ENCODE measurements at places on chromosomes 6 and 20.

DNA sequence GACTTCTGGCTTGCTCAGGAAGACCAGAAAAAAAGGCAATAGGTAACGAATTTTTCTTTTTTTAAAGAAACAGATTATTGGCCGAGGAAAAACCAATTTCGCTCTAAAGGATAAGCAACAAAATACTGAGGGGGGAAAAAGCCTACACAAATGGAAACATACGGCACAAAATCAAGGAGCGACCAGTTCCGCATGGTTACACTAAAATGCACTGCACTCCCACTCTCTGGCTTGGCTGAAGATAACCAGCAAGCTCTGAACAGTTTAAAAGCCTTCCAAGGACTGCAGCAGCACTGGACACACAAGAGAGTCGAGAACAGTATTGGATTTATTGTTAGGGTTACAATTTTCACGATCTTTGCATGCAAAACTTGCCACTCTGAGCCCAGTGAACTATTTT, 881 bp upstream of the MAP7 start:
- no peak for DNase-seq

- no peak for DNase-seq
Observed at GRCh38 chr6:165049362-165049761, 260.0 kb downstream of the C6orf118 start.

- no peak for DNase-seq
Observed at GRCh38 chr6:111250791-111251354, 163.6 kb downstream of the SLC16A10 start.

DNA sequence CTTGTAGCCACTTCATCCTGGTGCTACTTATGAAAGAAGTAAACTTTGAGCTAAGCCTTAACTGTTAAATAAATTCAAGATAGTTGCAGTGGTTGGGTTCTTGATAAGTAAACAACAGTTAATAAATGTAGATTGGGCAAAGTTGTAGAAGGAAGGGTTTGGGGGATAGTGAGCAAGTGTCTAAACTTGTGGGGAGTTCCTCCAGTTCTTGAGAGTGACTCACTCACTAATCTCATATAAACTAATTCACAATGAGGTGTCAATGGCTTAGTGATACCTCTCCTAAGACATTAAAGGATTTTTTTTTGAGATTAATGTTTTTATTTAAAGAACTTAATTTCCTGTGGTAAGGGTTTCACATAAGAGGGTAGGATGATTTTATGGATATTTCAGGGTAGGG, 507.4 kb downstream of the BMP2 start:
- no peak for DNase-seq

DNA sequence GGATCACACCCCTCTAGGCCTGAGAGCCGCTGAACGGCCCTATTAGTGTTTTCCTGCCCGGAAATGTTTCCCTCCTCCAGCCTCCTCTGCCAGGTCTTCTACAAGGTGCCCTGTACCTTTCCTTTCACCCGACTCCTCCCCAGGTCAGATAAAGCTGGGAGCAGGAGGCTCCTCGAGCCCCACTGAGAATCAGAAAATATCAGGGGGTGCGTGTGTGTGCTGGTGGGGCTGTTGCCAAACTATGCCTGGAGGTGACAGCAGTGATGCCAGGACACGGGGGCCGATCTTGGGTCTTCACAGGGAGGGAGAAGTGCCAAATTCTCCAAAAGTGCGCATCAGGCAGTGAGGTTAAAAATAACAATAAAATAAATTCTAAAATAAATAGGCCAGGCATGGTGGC, 222.8 kb upstream of the RREB1 start:
- no peak for DNase-seq

GRCh38 chr6:116036075-116036773, 24.5 kb downstream of the FRK start:
- DNase-seq = no peak

- no peak for DNase-seq
Observed at GRCh38 chr6:72530152-72530551, 91.7 kb upstream of the KCNQ5 start.

DNA sequence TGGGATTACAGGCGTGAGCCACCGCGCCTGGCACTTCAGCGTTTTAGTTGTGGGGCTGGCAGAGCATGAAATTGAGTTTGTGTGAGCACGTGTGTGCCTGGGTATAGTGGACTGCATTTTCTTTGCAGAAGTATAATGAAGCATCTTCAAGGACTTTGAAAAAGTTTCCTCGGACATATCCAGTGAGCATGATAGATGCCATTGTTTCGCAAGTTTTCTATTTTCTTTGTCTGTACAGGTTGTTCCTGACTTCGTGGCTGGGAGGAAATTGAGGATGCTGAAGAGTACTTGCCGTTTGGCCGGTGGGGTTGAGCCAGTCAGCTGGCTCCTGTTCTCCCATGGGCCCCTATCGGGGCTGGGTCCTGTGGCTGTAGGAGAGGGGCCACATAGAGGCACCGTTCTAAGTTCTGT, 55.9 kb downstream of the RREB1 start:
- no peak for DNase-seq

GRCh38 chr20:49320460-49320859, 42.6 kb upstream of the ZNFX1 start:
- DNase-seq = no peak

DNA sequence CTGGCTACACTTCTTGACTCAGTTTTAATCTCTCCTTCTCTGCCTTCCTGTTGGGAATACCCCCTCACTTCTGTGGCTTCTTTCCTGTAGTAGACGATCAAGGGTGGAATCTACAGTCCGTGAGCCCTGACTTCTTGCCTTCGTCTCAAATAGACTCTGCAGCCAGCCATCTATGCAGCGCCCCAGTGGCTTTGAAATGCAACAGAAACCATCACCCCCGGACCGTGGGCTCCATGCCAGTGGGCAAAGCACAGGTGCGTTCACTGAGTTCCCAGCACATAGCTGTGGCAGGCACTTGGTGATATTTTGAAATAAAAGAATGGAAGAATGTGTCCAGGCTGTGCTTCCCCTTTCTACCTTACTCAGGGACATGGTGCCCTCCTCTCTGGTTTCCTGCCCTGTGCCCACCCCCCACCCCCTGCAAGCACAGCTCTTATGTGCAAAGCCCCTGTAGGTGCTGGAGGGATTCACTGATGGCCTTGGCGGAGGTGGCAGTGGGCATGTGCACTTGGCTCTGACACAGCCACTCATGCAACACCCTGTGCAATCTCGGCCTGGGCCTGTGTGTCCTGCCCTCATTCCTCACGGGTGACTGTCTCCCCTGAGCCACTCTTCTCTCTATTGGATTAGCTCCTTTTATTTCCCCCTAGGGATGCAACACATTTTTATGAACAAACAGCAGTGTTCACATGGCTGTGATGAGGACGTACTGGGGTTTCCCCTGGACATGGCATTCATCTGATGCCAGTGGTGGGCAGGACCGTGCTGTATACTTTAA, 5.5 kb upstream of the CDSN start:
- no peak for DNase-seq

- DNase-seq = no peak
Observed at GRCh38 chr20:35886537-35886936, 67.8 kb downstream of the SCAND1 start.

- DNase-seq = no peak
Observed at GRCh38 chr6:71406865-71407860, 118.6 kb downstream of the OGFRL1 start.

DNA sequence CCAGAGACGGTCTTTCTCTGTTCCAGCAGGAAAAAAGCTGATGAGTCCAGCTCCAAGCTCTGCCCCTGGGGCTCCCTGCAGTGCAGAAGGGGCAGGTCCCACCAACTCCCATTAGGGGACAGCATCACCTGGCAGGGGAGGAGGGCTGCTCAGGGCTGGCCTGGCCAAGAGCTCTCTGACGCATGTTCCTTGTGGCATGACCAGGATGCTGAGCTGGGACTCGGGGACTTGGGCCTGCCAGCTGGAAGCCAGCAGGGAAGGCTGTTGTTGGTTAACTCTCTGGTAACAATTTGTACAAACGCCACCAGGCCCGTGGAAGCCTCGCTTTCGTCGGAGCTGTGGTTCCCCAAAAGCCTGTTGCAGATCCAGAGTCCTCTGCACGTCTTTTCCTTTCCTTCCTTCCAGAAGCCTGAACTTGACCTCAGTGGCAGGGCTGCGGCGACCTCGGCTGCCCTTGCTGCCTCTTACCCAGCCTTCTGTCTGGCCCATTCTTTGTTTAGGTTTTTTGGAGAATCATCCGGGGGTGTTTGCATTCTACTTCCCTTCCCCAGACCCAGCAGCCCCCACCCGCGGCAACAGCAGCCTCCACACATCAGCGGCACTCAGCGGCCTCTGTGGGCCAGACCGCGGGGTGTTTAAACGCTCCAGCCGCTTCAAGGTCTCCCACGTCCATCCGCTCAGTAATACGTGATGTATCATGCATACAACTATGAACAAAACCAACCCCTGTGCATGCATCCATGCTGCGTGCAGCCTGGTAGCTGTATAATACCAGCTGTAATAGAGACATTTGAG, 63.3 kb downstream of the GNAS-AS1 start:
- DNase-seq = no peak

GRCh38 chr6:106736502-106736901, 107.1 kb downstream of the QRSL1 start:
- DNase-seq = no peak

- no peak for DNase-seq
Observed at GRCh38 chr6:38477680-38478260, 162.0 kb downstream of the BTBD9 start.

DNA sequence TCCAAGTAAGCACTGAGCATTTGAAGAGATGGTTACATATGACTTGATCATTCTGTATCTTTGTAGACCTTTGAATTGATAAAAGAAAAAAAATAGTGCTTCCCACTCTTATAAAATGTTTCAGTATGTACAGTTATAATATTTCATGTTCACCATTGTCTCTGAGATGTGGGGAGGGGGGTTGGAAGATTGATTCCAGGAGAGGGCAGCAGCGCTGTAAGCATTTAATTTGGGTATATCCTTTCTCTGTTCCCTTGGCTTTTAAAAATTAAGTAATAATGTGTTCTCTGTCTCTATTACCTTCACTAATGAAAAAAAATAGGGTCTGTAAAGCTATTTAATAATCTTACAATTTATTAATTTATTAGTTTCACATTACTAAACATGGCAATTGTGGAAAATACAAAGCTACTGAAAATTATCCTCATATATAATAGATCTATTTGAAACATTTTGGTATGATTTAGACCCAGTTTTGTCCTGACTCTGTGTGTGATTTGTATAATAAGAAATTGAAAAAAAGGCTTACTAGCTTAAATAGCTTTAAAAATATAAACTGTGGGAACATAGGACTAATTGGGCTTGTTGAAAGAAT, 341.2 kb downstream of the CDKAL1 start:
- DNase-seq = no peak

DNA sequence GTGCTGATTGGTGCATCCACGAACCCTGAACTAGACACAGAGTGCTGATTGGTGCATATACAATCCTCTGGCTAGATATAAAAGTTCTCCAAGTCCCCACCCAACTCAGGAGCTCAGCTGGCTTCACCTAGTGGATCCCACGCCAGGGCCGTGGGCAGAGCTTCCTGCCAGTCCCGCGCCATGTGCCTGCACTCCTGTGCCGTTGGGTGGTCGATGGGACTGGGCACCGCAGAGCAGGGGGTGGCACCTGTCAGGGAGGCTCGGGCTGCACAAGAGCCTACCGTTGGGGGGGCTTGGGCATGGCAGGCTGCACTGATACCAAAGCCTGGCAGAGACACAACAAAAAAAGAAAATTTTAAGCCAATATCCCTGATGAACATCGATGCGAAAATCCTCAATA, 185.4 kb upstream of the ASCC3 start:
- no peak for DNase-seq

GRCh38 chr20:19161336-19161735, 51.1 kb upstream of the SLC24A3 start:
- DNase-seq = no peak

- DNase-seq = no peak
Observed at GRCh38 chr6:139973669-139974344, 599.4 kb upstream of the CITED2 start.

GRCh38 chr20:40359131-40359912, 329.7 kb downstream of the MAFB start:
- DNase-seq = no peak

DNA sequence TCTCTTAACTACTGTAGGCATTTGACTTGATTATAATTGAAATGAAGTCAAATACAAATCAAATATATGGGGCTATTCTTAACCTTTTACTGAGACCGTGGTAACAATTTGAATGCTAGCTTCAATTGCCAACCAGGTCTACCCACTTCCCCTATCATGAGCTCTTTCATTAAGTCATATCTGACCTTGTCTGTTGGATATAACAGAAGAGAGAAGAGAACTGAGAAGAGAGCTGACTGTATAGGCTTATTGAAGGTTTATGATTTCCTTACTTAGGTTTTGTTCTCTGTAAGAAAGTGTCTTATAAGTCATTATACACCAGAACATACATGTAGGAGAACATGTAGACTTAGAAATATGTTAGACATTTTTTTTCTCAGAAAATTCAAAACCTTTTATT, 549.4 kb downstream of the COL12A1 start:
- DNase-seq = no peak

DNA sequence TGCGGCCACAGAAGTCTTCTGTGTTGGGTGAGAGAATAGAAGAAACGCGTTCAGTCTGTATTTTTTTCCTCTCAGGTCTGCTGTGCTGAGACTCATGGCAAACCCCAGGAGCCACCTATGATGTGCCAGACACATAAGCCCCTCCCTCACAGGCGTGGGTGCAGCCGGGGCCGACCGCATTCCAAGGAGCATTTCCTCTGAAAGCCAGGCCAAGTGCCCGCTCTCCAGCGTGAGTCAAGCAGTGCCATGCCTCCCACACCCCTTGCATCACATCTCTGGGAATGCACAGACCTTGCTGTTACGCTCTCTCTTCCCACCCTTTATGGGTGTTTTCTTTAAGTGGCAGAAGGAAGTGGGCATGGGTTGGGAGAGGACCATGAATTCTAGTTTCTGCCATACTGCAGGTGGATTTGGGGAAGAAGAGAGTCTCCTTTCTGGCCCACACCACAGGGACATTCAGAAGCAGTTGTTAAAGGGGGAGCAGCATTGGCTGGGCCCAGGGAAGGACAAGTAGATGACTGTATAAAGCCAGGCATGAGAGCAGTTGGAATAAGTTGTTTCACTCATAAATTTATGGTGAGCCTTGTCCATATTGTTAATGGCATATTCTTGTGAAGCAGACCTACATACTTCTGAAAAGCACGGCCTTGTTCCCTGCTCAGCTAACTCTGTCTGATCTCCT, 37.1 kb upstream of the TFAP2A start:
- DNase-seq = no peak

- DNase-seq = no peak
Observed at GRCh38 chr20:16517946-16518783, 55.1 kb downstream of the KIF16B start.

DNA sequence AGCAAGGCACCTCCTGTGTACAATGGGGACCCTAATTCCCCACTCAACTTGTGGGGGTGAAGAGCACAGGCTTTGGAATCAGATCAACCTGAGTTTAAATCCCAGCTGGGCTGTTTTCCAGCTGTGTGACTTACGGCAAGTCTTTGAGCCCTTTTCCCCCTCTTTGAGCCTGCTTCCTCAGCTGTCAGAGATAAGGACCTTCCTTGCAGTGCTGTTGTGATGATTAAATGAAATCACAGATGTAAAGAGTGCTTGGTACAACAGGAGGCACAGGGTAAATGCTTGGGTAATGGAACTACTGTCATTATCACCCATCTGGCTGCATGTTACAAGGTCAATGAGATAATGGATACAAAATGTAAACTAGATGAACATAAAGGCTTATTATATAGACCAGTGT, 3.2 kb downstream of the SNX21 start:
- DNase-seq = no peak
